ENCODE measurements at places on chromosomes 12 and 14.

DNA sequence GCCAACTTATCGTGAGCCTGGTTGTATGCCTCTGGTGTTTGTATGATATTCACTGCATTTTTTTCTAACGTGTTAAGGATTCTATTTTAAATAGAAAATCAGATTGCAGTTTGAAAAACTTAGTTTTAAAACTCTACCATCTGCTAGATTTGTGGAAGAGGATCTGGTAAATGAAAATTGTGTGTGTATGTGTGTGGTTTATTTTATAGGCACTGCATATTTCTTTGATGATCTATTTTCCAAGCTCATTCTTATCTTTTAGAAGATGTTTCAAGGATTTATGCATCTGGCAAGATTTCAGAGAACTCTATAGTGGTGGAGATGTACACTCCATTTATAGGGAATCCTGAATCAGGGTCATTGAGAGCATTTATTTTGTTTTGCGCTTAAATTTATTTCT, 69.8 kb downstream of the HMGA2 start:
- no peak for DNase-seq

GRCh38 chr14:64646103-64646502, 58.1 kb upstream of the PLEKHG3 start:
- DNase-seq = no peak

DNA sequence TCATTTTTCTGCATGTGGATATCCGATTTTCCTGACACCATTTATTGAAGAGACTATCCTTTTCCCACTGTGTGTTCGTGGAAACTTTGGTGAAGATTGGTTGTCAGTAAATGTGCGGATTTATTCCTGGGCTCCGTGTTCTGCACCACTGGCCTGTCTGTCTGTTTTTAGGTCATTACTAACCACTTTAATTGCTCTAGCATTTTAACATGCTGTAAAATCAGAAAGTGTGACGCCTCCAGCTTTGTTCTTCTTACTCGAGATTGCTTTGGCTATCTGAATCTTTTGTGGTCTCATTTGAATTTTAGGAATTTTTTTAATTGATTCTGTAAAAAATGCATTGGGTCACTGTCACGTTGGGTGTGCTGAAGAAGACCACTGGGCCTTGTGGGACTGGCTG, 1458.7 kb downstream of the AACS start:
- no peak for DNase-seq

GRCh38 chr12:76007640-76008039, 23.9 kb downstream of the PHLDA1 start:
- DNase-seq = no peak

DNA sequence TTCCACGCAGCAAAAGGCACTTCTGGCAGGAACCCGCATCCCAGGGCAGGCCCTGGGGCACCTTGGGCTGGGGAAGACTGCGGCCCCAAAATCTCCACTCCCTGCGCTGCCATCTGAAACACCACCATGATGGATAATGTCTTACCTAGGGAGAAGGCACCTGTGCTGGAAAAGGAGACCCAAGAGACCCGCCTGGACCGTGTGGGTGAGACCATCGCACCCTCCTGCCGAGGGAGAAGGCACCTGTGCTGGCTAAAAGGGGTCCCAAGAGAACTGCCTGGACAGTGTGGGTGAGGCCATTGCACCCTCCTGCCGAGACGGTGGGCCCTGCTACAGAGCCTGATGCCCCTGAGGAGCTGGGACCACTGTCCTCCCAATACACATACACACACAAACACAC, 24.8 kb upstream of the INF2 start:
- DNase-seq = no peak

DNA sequence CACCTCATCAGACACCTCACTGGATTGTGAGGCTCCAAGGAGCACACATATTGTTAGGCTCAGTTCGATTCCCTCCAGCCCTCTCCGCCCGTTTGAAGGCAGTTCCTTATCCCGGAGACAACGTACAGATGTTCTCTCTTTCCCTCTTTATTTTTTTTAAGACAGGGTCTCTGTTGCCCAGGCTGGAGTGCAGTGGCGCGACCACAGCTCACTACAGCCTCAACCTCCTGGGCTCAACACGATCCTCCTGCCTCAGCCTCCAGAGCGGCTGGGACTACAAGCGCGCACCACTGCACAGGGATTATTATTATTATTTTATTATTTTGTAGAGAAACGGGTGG, 718 bp upstream of the TROAP start:
- DNase-seq = no peak

- no peak for DNase-seq
Measured at GRCh38 chr12:89821896-89822295, 113.3 kb upstream of the ATP2B1 start.

DNA sequence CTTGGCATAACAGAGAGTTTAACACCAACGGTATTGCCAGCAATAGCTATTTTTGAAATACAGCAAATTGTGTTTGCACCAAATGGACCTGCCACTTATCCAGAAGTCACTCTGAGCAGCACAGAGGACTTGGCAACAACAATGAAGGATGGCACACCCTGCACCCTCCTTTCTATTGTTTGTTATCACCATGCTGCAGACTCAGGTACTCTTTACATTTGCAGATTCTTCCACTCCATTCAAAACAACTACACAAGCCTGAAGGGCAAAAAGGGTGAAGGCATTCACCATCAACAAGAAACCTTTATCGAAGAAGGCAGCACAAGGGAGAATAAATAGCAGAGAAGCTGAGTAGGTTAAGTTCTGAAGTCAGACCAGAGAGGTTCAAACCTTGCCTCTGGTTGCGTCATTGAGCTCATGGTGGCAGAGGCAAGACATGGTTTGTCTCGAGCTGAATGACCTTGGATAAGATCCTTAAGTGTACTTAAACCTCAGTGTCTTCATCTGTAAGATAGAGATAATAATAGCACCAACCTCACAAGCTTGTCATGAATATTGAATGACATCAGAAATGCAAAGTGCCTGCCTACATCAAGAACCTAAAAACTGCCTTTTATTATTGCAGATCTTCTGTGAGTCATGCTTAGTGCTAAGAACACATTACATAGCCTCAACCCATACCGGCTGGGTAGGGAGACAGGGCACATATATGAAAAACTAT, 1.4 kb upstream of the ACSM4 start:
- DNase-seq = no peak

DNA sequence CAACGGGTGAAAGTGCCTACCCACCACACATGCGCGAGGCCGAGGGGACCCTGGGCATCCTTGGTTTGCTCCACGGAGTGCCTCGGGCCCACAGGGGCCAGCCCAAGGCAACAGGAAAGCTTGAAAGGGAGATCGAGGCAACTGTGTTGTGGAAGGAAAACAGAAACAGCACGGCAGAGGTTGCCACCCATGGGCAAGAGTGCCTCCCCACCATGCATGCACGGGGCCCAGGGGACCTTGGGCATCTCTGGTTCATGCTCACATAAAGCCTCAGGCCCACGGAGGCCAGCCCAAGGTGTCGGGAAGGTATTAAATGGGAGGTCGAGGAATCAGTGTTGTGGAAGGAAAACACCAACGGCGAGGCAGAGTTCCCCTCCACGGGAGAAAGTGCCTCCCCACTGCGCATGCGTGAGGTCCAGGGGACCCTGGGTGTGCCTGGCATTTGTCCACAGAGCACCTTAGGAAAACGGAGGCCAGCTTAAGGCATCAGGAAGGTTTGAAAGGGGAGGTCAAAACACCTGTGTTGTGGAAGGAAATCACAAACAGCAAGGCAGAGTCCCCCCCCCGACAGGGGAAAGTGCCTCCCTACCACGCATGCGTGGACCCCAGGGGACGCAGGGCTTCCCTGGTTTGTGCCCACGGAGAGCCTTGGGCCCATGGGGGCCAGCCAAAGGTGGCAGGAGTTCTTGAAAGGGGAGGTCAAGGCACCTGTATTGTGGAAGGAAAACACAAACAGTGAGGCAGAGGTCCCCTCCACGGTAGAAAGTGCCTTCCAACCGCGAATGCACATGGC, 367.3 kb downstream of the ALG10 start:
- DNase-seq = no peak

GRCh38 chr12:5777451-5777850, 167.6 kb downstream of the ANO2 start:
- no peak for DNase-seq
